NCI-H526 (cell line): ENCODE measurements at places on chromosomes 3 and 15.

DNA sequence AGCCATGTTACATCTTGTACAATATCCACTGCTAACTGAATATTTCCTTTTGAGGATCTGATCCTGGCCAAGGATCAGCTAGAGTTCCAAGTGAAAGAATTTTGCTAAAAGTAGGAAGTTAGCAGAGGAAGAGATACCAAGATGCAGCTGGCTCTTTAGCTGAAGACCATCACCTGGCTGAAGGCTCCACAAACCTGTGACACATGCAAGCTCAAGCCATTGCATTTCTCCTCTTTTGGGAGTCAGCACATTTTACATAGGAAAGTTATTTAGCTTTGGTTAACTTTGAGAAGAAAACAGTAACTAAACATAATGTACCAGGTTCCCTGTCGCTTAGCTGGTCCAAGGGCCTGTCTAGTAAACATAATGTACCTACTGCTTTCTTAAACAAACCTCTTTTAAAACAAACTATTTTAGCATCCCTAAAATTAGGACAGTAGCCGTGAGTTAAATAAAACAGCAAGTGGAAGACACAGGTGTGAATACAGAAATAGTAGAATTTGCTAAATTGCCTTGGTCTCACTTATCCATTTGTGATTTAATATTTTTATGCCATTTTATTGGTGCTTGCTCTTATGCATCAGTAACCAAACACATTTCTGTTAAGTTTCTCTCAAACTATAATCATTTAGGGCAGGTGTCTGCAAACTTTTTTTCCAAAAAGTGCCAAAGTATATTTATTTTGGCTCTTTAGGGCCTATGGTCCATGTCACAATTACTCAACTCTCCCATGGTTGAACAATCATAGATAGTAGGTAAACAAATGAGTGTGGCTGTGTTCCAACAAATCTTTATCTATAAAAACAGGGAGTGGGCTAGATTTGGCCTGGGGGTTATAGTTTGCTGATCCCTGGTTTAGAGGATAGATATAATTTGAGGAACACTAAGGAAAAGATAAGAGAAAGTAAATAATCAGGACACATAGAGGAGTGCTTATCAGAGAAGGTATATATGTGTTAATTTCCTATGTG, 11.2 kb downstream of the GCSAM start:
- DNase-seq, result no peak

DNA sequence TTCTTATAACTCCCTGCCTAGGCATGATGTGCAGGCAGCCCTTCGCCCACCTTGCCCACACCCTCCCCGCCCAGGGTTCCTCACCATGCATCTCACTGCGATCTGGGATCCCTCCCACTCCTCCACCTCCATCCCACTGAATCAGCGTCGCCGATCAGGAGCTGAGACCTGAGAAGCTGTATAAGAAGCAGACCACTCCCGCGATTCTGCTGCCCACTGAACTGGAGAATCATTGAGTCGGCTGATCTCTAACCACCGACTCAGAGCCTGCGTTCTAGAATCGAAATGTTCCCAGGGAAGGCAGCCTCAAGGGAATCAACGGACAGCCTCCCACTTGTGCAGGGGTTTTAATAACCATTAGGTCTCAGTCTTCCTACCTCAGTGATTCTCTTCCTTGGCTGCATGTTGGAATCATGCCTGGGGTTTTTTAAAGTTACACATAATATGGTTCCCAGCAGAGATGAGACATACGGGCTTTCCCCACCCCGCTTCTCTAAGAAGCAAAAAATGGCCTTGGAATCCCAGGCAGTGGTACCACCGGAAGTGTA, 60.2 kb downstream of the TMEM44 start:
- no peak for DNase-seq

DNA sequence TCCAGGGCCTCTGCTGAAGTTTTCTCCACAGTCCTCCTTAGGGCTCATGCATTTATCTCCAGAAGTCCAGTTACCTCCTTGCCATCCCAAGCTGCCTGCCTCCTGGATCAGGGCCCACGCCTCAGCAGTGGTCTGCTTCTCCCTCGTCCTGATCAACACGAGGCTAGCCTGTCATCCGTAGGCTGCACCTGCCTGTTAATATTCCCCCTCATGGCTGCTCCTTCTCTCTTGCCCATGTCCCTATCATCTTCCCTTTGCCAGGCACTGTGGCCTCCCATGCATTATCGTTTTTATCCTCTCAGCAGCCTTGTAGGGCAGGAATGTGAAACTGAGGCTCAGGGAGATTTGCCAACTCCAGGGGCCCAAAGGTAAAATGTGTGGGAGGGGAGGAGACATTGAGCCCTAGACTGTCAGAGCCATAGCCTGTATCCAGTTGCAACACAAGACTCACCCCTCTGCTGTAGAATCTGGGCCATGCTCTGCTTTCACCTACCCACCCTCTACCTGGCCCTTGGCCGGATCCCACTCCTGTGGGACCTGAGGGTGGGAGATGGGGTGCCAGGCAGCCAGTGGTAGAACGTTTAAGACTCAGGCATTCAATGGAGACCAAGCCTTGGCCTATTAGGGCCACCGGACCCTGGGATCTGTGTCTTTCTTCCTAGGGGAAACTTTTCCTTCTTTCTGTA, 4.6 kb downstream of the GRM2 start:
- no peak for DNase-seq

DNA sequence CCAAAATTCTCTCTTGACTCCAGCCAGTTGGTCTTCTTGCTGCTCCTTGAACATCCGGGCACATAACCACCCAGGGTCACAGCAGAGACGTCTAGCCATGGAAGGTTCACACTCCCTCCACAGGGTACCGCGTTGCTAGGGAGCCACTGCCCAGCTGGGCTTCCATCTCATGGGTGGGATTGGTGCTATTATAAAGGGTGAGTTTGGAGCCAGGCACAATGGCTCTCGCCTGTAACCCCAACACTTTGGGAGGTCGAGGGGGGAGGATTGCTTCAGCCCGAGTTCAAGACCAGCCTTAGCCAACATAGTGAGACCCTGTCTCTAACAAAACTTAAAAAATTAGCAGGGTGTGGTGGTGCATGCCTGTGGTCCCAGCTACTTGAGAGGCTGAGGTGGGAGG, 17.5 kb upstream of the SKOR1 start:
- DNase-seq, result no peak

DNA sequence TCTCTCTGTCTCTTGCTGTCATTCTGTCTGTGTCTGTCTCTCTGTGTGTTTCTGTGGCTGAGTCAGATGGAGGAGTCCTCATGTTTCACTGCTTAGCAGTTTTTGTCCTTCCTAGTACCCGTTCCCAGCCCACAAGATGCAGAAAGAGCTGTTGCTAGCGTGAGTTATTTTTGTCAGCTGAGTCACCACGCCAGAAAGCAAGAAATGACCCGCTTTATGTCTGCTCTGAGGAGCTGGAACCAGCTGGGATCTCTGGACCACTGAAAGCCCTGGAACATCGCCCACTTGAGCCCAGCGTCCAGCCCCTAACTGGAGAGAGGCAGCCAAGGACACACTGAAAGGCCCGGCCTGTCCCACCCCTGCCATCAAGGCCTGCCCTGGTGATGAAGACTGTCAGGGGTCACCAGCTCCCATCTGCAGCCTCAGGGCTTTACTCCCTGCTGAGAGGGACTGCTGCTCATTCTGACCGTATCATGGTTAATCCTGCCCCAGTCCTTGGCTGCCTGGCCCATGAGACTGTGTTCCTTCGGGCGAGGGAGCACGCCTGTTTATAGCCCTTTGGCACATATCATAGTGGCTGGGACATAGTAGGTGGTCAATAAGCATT, 101.7 kb upstream of the TPM1 start:
- no peak for DNase-seq

DNA sequence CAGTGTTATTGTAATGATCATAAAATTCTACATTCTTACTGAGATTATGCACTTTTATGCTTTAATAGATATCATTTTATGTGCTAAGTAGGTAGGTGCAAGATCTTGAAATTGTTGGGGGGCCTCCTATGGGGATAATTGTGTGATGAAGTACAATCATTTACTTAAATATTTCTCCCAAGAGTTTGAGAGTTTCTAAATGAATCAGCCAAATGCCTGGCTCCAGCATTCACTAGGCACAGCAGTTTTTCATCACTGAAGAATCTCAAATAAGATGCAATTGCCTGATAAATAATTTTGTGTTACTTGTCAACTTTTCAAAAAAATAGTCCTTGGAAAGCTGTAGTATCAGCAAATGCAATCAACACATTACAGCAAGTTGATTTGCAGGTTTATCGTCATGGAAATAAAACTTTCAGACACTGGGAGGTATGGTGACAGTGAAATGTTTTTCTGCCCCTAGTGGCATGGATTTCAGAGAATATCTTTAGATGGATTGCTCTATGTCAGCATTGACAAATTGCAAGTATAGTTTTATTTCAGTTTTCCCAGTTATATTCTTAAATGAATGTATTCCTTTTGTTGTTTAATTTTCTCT, 167.1 kb downstream of the NEK11 start:
- peak; percentile 25 for DNase-seq

- DNase-seq, result no peak
Observed at GRCh38 chr15:68554721-68555678, 23.8 kb upstream of the CORO2B start.

GRCh38 chr3:30664884-30665283, 58.5 kb downstream of the TGFBR2 start:
- no peak for DNase-seq

GRCh38 chr3:55461896-55462295, 25.2 kb downstream of the WNT5A start:
- no peak for DNase-seq

GRCh38 chr3:46693892-46694226, 380 bp upstream of the ALS2CL start:
- peak; percentile 31 for DNase-seq

DNA sequence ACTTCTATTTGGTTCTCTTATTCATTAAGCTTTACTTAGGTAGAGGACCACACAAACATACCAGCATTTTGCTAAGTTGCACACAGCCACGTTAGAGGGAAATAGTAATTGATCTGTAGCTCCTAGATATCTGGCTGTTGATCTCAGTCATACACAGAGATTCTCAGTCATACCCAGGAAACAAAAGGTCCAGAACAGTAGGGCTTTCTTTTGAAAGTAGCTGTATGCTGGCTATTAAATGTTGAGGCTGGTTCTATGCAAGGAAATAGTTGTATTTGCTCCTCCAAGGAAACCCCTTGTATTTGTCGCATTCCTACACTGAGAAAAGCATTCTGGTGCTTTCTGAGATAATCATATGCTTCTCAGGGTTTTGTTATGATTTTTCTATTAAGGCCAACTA, 523.8 kb downstream of the SOX2 start:
- no peak for DNase-seq

DNA sequence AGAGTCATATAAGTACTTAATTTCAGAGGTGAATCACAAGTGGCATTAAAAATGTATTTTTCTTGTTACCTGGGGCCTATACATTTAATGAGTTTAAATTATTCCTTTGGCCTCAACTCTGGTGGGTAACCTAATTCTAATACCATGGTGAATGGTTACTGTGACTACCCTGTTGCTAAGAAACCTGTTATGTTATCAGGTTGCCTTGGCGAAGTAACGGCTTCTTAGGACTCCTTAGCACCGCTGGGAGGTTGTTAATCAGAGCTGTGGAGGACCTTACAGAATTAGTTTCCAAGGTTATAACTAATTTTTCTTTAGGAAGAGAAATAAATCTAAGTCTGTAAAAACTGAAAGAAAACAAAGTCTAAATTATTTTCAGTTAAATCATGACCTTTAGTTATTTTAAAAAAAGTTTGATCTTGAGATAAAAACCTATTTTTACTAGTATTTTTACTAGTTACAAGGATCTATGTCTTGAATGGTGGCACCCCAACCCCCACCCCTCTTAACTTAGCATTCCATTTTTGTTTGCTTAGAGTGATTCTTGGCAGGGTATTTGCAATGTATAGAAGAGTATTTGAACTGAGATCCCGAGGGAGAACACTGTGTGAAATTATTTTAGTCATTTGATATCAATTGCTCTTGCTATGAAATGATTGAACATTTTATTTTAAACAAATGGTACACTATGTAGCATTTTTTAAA, 155.5 kb downstream of the FNDC3B start:
- DNase-seq, result peak; percentile 53

GRCh38 chr3:183098536-183099025, 715 bp downstream of the MCCC1 start:
- DNase-seq, result no peak

- DNase-seq, result no peak
Observed at GRCh38 chr15:39584662-39585388, 3.9 kb downstream of the THBS1 start.
